GM23248 (cell line): ENCODE measurements at places on chromosomes 5 and 9. TPM values are rescaled to one million over a fixed set of nuclear protein-coding genes. Genes with fewer than 3 reads are reported as not detected.

The TNFSF15 gene
- under 0.01 TPM in 1 of 2 replicates, not detected in the other for total RNA-seq

The HAVCR2 gene
- total RNA-seq = not detected in 2 replicates

The EIF4E1B gene
- total RNA-seq = not detected in 2 replicates

The COL23A1 gene
- not detected in 2 replicates for total RNA-seq

The HSPB3 gene
- 4.1 and 12.3 TPM in 2 replicates for total RNA-seq

The PDE6A gene
- total RNA-seq = not detected in 2 replicates

The NR4A3 gene
- 1.4 and 1.8 TPM in 2 replicates for total RNA-seq

The GOLGA2 gene
- 116 and 121 TPM in 2 replicates for total RNA-seq

The SLC34A3 gene
- total RNA-seq = not detected in 2 replicates

DNA sequence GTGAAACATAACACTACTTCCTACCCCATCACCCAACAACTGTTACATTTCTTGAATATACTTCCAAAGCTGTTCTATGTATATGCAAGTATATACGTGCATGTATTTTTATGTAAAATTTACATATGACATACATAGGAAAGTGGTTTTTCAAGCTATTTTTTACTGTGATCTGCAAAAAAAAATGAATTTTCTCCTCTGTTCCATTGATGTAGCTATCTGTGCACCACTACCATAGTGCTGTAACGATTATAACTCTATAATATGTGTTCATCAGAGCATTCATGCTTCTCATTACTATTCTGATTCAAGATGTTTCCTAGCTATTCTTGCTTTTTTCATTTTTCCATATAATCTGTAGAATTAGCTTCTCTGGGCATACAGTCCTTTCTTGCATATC lies 164.0 kb downstream of the DEPDC1B start:
- no peak for DNase-seq

DNA sequence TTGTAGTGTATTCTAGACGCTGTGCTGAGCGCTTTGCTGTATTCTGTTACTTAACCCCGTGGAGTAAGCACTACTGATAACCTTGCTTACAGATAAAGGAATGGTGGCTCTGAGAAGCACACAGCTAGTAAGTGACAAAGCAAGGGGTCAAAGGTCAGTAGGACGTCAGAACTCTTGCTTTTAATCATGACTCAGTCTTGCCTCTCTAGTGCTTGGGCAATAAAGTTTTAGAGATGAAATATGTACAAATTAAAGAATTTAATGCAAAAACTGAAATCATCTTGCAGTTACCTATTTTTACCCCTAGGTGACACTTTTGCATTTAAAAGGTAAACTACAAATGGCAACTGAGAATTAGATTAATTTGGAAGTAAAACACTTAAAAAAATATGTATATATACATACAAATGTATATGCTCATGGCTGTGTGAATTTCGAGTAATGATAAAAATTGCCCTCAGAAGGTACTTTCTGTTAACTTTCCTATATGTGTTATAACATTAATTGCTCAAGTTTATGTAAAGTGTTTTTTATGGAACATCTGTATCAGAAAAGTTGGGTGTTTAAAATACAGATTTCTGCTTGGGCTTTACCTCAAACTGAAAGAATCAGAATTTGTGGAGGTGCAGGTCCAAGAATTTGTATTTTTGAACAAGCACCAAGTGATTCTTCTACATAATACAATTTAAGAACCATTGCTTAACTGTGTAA lies 175.1 kb upstream of the DAB2 start:
- peak; percentile 76 for DNase-seq

GRCh38 chr9:93677641-93678136 lies 101.3 kb downstream of the PHF2 start:
- DNase-seq = no peak

DNA sequence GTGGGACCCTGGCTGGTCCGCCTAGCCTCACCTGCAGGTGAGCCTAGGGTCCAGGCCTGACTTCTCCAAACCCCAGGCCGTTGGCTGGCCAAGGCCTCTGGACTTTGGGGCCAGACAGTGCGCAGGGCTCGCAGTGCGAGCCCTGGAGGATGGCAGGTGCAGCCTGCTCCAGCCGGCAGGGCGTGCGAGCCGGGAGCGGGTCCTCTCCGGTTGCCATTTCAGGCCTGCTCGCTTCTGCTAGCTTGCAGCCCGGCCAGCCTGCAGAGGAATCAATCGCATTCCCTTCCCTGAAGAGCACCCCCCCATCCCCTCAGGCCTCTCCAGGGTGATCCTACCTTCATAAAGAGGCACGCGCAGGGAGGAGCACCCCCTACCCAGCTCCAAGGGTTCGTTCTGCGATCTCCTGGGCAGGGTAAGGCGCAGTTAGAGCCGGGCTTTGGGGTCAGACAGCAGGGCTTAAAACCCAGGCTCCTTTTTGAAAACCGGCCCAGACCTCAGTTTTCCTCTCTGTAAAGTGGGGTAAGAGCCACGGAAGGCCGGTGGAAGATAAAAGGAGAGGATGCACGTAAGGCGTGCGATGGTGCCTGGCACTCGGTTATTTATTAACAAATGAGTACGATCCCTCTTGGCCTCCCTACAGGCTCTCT lies 6.2 kb downstream of the BARHL1 start:
- DNase-seq = no peak

DNA sequence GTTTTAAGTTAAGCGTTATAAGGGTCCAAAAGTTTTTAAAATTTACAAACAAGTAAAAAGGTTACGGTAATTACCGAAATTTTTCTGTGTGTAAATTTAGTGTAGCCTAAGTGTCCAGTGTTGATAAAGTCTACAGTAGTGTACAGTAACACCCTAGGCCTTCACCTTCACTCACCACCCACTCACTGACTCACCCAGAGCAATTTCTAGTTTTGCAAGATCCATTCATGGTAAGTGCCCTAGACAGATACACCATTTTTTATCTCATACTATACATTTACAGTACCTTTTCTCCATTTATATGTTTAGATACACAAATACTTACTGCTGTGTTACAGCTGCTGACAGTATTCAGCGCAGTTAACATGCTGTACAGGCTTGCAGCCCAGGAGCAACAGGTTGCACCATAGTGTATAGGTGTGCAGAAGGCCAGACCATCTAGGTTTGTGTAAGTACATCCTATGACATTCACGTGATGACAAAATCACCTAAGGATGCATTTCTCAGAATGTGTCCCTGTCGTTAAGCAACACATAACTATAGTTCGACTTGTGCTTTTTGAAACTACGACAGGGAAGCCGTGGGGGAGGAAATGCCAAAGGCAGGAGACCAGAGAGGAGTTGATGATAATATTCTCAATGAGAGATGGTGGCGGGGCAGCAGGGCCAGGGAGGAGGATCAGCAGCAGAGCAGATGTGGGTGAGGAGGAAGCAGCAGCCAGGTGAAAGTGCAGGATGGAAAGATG lies 48.6 kb downstream of the PSMB7 start:
- DNase-seq = peak; percentile 79

- peak; percentile 86 for DNase-seq
These were observed 516.6 kb downstream of the RAB3C start for GRCh38 chr5:59099270-59099994.

DNA sequence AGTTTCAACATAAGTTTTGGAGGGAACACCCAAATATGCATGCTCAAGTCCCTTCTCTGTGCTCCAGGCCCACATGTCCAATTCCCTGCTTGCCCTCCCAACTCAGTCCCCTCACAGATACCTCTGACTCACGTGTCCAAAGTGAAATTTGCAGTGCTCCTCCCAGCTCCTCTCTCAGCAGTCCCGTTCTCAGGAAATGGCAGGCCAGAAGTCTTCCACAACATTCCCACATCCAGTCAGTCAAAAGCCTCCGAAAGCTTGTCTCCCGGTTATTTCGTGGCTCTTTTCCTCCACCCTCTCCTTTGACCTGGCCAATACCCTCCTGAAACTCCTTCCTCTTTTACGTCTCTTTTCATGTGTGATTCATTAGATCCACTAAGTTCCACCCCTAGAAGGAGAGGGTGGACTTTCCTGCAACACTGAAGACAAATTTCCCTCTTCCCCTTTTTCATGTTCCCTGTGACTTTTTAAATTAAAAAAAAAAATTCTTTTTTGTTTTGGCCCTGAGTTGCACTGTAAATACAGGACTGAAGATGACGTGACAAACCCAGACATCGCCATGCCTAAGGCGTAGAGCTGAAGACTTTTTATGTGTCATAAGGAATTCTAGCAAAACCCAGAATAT lies 12.8 kb upstream of the MGAT1 start:
- DNase-seq = no peak

GRCh38 chr9:116539549-116539948 lies 147.6 kb upstream of the TRIM32 start:
- no peak for DNase-seq

DNA sequence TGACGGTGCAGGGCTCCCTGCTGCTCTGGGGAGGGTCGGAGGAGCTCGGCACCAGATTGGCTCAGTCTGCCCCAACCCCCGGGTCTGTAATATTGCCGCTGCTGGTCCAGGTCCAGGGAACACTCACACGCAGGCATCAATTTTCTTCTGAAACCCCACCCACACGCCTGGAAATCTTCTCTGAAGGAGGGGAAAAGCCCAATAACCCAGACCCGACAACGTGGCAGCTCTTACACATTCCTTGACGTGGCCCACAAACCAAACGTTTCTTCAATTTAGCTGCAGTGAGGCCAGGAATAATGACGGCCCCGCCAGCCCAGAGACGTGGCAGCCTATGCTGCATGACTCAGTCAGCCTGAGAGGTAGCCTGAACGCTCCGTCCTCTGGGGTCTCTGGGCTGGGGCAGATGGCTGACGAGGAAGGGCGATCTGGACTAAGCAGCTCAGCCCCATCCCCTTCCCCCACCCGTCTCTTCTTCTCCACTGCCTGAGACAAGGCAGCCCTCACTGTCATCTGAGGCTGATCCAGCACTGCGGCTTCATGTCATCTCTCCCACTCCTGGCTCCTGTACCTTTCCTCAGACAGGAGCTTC lies 9.9 kb upstream of the SPARC start:
- peak; percentile 100 for DNase-seq

- DNase-seq = no peak
These were observed 52.0 kb upstream of the NCS1 start for GRCh38 chr9:130120299-130120587.

DNA sequence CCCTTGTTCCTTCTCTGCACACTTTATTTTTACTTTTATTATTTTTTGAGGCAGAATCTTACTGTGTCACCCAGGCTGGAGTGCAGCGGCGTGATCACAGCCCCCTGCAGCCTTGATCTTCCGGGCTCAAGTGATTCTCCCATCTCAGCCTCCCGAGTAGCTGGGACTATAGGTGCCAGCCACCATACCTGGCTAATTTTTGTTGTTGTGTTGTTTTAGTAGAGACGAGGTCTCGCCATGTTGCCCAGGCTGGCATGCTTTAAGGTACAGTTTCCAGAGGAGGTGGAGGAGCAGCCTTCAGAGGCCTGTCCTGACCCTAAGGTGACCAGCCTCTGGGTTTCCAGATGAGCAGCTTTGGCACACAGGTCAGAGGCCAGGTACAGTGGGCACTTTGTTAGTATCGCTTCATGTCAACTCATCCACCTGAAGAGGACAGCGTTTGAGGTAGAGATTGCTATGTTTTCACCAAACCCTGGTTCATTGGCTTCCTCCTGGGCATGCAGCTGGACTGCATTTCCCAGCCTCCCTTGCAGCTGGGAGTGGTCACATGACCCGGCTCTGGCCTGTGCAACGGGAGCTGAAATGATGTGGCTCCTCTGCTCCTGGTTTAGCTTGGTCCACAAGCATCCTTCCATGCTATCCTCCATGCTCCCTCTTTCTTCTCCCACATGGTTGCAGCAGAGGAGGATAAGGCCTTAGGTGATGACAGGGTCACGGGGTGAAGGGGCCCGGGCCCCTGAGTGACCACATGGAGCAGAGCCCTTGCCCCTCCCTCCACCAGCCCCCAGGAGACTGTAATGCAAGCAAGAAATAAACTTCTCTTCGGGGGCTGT lies 139.3 kb upstream of the IER5L start:
- peak; percentile 64 for DNase-seq
